ENCODE measurements at places on chromosomes 6 and 20. TPM values are rescaled to one million over a fixed set of nuclear protein-coding genes. Genes with fewer than 3 reads are reported as not detected.

The NKX2-4 gene
- polyA plus RNA-seq: not detected

DNA sequence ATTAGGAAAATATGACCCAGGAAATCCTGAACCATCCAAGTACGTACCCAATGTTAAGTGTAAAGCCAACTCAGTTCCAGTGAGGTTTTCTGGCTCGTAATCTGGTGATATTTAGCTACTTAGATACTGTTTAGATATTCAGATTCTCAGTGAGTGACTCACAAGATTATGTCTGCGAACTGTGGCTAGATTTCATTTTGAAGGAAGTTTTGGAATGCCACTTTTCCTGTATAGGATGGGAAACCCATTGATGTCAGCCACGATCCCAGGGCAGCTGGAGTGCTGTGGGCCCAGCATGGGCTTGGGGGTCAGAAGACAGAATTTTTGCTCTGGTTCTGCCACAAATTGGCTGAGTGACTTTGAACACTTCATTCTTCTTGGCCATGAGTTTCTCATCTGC is 76.3 kb downstream of the TMEM170B start:
- no peak for DNase-seq

DNA sequence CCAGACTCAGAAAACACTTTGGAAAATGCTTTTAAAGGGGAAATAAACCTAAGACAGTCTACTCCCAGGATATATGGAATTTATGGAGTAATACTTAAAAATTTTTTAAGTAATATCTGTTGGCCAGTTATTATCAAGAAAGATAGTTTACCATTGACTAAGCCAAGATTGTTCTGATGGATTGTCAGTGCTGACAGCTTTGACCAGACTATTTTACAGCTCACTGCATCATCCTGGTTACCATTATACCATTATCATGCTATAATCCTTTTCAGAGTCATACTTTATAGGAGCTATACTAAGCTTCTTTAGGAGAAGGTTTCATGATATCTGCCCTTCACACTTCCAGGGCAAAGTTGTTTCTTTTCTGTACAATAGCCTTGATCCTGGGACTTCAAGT is 16.5 kb downstream of the GTF2H5 start:
- DNase-seq: no peak

GRCh38 chr6:24584382-24584720 is 61.6 kb downstream of the KIAA0319 start:
- no peak for DNase-seq

Measured in heart right ventricle (tissue), 16 donors.